ENCODE measurements at places on chromosomes 4 and X.

DNA sequence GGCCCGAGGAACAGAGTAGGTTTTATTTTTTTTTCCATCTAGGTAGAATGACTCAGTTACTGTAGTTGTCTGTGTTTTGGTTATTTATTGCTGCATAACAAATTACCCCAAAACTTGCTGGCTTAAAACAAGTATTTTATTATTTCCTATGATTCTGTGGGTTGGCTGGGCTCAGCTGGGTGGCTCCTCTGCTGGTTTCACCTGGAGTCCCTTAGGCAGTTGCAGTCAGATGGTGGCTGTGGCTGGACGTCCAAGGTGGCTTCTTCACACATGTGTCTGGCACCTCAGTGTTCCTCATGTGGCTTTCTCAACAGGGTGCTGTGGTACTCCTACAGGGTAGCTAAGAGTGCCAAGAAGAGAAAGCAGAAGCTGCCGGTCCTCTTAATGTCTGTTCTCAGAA lies 115.8 kb downstream of the PHEX start:
- DNase-seq = no peak

GRCh38 chrX:130114141-130114588 lies 3.9 kb upstream of the ELF4 start:
- no peak for DNase-seq

GRCh38 chrX:134599184-134599914 lies 58.9 kb downstream of the PLAC1 start:
- peak; percentile 86 for DNase-seq

DNA sequence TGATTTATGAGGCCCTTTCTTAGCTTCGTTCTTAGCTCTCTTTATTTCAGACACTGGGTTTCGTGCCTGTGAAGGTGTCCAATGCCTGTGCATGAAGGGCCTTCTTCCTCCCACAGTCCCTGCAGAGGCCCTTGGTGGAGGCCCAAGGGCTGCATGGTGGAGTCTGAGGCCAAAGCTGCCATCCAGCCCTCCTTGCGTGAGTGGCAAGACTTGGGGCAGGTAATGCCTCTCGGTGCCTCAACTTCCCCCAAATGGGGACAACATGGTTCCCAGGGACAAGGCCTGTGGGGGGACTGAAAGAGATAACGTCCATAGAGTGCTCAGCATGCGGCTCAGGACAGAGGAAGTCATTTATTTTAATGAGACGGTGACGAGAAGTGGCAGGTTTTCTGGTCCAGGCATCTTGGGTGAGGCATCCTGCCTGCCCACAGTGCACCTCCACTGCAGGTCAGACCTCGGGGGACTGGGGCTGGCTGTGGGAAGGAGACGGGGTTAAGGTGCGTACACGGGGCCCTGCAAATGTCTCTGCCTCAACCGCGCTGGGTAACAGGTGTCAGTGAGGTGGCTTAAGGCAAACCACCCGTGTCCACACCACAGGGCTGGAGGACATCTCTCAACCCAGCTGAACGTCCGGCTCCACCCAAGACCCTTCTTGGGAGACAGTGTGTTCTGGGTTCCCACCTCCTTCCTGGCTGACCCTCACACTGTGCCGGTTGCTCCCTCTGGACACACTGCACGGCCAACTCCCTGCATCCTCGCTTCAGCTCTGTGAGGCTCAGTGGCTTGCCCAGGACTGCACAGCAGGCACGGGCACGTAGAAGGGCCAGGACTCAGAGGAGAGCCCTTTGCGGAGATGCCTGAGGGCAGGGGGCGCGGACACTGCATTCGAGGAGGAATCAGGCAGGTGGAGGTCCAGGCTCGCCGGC lies 50.5 kb downstream of the PSAPL1 start:
- DNase-seq = no peak

DNA sequence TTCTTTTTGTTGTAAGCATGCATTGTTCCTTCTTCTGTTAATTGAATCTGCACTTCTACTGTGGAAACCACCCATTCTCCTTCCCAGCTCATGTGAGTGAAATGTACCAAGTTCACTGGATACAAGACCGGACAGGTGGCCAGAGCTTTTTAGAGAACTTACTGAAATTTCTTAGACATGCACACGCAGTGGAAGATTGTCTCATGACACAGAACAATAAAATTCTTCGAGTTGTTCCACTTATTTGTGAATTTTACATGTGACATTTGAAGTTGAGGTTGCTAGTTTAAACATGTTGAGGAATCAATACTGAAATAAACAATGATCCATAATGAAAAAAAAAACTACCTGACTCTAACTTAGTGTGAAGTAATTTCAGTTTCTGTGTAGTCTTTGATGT lies 568.0 kb downstream of the TECRL start:
- no peak for DNase-seq

DNA sequence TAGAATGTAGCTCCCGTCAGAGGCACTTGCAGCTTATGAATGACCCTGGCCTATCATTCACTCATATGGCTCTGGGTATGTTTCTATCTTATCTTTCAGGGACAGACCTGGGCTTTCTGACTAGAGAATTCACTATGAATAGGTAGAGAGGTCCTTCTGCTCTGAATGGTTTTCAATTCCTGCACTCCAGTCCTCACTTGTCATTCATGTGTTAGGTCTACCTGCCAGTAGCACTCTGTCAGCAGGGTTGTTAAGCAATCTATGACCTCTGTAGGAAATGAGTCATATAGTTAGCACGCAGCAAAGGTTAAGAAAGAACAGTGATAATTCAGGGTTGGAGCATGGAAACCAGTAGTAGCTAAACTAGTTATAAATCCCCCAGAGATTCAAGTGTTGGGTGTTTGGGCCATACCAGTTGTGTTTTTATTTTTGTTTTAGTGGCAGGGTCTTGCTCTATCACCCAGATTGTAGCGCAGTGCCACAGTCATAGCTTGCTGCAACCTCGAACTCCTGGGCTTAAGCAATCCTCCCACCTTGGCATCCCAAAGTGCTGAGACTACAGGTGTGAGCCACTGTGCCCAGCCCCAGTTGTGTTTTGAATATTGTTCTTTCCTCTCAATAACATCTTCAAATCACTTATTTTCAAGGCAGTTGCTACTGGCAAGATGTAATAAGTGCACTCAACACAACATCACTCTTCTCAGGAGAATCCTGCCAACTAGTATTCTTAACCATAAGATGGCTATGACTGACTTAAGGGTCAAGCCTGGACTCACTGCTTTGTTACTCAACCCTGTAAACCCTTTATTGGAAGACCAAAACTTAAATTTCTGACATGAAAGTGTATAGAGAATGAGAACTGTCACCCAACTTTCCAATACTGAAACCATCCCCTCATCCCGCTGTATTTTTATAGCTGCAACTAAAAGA lies 25.1 kb downstream of the ARL13A start:
- no peak for DNase-seq

- DNase-seq = peak; percentile 2
Measured at GRCh38 chr4:845836-846251, 19.9 kb upstream of the CPLX1 start.

DNA sequence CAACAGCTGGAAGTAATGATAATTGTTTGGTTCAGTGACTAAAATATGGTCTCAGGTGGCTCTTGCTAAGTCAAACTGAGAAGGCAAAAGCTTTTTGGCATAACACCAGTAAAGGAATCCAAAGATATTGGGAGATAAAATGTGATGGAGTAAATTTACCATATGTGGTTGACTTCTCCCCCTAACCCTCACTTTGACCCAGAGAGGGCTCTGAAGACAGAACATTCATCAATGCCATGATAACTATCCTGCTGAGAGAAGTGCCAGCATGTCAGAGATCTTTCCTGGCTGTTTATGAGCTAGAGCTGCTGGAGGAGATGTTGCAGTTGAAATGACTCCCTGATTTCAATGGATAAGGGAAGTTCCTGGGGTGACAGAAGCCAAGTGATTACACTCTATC lies 213.4 kb downstream of the SPCS3 start:
- DNase-seq = no peak

GRCh38 chrX:20393944-20394343 lies 127.2 kb upstream of the RPS6KA3 start:
- no peak for DNase-seq

DNA sequence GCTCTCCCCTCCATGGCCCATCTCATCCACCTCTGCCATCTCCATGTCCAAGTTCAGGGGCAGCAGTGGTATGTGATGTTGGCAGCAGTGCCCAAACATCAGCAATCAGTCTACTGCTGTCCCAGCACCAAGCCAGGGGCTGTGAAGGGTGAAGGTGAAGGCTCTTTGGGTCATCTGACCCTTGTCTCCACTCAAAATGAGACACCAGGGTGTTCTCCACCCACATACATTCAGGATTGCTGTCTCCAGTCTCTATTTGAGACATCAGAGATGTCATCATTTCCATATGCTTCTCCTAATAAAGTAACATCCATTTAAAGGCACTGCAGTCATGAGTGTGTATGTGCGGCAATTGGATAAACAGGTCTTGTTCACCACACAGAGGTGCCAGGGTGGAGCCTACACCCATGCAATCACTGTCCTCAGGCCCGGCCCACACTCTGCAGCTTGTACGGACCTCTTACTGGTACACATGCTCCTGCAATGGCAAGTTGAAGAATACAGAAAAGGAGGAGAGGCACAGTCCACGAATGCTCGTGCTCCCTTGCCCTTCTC lies 22.2 kb downstream of the MAML3 start:
- DNase-seq = no peak

GRCh38 chr4:168880811-168881595 lies 129.1 kb downstream of the CBR4 start:
- no peak for DNase-seq

GRCh38 chrX:119990556-119991004 lies 47.0 kb upstream of the NKAP start:
- no peak for DNase-seq

DNA sequence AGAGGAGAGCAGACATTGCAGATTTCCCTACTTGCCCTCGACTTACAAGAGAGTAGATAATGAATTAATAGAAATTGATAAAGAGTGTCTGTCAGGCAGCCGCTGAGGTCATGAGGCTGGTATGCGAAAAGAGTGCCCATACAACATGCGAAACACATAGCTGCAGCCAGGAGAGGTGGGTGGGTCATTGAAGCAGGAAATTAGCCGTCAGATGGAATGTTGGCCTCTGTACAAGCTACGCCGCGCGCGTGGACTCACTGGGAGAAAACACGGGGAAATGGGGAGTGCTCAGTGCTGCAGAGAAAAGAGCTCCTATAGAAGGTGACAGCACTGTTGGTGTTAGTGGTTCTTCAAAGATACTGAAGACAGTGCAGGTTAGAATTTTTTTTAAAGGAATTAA lies 125.1 kb downstream of the RAPGEF2 start:
- peak; percentile 40 for DNase-seq

- no peak for DNase-seq
Measured at GRCh38 chr4:8643986-8644385, 51.4 kb downstream of the CPZ start.

GRCh38 chr4:189613207-189613606 lies 327.5 kb upstream of the FRG1 start:
- DNase-seq = no peak

DNA sequence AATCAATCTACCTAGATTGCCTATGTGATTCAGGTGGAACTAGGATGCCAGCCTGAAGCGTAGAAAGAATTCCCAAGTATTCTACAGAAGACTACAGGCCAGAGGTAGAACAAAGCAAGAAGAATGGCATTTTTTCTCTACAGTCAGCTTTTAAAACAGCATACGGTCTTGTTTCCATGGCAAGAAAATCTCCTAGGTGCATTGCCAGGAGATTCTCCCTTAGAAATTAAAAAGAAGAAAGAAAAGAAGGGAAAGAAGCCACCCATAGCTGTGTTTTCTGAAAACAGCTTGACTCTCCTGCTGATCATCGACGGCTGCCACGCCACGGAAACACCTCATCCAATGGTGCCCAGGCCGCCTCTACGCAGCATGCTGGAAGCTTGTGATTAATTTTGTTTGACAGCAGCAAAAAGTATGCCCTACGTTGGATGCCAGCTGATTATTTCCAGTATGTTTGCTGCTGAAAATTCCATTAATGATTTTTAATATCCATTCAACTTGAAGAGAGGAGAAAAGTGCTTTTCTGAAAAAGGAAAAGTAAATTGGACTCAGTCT lies 24.1 kb downstream of the ANK2 start:
- DNase-seq = no peak

DNA sequence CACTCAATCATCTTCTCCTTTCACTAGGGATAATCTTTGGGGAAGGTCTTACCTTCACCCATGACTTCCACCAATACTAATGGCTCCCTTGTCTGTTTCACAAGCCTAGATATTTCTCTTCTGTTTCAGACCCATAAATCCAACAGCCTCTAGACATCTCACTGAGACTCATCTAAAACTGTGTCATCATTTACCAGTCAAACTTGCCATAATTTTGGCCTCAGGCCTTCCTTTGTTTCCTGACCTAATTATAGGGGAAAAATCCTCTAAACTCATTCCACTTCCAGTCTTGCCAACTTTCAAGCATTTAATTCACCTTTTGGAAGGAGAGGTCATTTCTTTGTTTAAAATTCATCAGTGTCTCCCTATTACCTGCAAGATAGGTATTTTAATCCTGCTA lies 181.0 kb upstream of the CNKSR2 start:
- DNase-seq = no peak

GRCh38 chr4:183053681-183054080 lies 45.4 kb upstream of the WWC2 start:
- DNase-seq = no peak

DNA sequence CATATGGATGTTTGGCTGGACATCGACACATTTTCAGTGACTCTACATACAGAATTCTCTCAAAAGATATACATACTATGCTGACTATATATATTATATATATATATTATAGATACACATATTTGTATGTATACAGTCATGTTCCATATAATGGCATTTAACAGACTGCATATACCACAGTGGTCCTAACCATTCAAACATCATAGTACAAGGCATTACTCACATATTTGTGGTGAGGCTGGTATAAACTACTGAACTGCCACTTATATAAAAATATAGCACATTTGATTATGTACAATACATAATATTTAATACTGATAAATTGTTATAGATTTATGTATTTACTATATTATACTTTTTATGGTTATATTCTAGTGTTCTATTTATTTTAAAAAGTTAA lies 168.5 kb downstream of the IL15 start:
- no peak for DNase-seq

- no peak for DNase-seq
Measured at GRCh38 chrX:39966176-39966575, 131.6 kb downstream of the BCOR start.

DNA sequence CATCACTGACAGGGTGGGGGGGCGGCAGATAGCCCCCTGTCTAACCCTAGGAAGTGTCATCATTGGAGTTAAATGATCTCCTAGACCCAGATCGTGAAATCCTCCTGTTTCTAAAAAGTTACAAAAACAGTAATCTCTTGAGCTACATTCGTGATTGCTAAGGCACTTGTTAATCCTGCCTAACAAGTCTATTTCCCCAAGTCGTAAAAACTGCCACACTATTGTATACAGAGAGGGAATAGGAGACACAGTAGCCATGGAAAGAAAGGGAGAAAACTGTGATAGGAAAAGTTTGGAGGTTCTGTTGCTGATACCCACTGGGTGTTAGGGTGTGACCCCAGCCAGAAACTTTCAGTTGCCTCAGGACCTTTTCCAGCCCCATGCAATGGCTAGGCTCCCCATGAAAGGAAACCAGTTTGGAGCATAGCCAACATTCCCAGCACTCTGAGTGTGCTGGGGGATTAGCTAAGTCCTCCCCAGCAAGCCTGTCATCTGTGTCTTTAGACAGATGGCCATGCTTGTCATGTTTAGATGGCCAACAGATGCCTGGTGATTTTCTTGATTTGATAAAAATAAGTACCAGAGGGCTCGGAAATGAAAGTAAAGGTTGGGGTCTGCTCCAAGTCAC lies 63.3 kb upstream of the ANXA10 start:
- no peak for DNase-seq

All from stromal cell of bone marrow (primary cell).